ENCODE measurements at places on chromosomes 12 and 14. TPM values are rescaled to one million over a fixed set of nuclear protein-coding genes. Genes with fewer than 3 reads are reported as not detected.

- no peak for DNase-seq
These were observed 78.6 kb upstream of the PLEKHG7 start for GRCh38 chr12:92624236-92624635.

DNA sequence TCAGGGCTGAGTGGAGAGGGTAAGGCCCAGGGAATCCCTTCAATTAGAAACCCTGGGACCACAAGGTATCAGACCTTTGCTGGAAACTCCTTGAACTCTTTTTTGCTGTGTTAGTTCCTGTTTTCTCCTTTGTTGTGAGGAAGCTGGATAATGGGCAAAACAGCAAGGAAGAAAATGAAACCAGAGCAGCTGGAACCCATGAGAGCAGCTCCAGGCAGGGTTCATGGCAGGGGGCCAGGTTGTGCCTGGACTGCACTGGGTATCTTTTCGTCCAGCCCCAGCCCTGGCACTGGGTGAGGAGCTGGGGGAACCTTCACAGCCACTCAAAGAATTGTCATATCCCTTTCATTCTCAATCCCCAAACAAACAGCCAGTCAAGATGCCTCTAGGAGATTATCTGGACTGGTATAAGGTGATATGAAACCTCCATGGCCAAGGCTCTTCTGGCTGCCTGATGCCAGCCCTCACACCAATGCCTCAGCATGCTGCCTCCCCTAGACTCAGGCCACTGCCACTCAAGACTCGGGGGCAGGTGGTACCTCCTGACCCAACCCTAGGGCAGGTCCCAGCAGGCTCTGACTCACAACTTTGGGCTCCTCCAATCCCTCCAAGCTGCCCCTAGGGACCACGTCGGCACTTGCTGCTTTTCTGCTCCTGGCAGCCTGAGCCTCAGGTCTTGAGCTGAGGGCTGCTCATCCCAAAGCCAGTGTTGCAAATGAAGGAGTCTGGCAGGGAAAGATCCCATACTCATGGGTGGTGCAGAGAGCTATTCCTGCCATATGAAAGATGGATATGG lies 16.5 kb downstream of the FAM186B start:
- DNase-seq: no peak

DNA sequence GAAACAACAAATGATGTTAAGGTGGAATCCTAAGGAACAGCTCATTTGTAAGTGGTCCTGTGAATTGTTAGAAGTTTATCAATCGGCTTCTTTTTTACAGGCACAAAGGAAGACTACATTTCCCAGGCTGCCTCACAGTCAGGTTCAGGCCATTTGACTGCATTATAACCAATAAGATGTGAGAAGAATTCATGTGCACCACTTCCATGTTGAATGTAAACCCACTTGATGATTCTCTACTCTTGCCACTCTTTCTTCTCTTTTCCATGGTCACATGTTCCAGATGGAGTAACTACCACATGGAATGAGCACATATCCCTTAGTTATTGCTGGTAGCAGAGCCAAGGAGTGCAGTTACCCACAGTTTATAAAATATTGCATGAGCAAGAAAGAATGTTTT lies 67.1 kb upstream of the GZMB start:
- no peak for DNase-seq

GRCh38 chr12:85820101-85820500 lies 16.1 kb downstream of the RASSF9 start:
- DNase-seq: no peak

DNA sequence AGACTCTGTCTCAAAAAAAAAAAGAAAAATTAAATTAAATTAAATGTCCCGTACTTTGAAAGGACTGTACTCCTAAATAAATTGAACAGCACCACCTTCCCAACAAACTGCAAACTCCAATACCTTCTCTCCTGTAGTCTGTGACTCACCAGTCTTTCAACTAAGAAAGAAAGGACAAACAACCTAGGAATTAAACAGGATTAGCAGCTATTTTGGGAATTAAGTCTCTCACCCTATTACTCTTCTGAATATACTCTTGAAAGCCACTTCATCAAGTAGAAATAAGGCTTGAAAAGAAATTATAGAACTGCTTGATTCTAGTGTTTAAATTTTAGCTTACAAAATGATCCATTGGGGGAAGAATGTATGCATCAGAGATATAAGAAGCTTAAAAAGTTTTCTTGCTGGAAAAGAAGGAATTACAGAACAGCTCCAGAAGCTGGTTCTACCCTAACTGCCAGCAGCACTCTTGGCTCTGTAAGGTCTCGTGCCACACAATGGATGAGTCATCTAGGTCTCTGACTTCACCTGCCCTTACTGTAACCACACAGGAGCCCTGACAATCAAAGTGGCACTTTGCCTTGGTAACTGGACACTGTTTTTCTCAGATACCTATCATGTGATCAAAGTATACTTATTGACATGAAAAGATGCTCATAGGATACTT lies 57.0 kb upstream of the CERS5 start:
- DNase-seq: no peak

DNA sequence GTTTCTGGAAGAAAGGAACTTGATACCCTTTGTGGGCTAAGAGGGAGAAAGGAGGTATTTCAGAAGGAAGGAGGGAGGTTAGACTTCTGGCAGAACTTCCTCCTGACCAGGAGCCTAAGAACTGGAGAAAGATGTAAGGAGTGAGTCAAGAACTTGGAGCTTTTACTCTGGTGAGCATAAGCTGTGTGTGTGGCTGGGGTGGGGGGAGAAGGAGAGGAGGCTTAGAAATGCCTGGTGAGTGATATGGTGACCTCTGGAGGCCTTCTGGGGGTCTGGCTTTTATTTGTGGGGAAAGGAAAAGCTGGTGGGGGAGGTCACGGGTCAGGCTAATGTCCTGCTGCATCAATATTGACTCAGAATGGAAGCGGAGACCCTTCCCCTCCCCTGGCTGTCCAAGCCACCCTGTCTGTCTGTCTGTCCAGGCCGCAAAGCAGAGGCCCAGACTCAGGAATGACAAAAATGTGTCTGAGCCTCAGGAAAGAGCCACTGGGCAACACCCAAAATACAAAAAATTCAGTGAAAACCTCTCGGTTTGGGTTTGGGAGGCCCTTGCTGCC lies 4.8 kb downstream of the LRP1 start:
- no peak for DNase-seq

GRCh38 chr12:12891881-12892355 lies 556 bp downstream of the GPRC5A start:
- DNase-seq: no peak

GRCh38 chr12:51901881-51902280 lies 5.4 kb upstream of the ACVRL1 start:
- DNase-seq: no peak

DNA sequence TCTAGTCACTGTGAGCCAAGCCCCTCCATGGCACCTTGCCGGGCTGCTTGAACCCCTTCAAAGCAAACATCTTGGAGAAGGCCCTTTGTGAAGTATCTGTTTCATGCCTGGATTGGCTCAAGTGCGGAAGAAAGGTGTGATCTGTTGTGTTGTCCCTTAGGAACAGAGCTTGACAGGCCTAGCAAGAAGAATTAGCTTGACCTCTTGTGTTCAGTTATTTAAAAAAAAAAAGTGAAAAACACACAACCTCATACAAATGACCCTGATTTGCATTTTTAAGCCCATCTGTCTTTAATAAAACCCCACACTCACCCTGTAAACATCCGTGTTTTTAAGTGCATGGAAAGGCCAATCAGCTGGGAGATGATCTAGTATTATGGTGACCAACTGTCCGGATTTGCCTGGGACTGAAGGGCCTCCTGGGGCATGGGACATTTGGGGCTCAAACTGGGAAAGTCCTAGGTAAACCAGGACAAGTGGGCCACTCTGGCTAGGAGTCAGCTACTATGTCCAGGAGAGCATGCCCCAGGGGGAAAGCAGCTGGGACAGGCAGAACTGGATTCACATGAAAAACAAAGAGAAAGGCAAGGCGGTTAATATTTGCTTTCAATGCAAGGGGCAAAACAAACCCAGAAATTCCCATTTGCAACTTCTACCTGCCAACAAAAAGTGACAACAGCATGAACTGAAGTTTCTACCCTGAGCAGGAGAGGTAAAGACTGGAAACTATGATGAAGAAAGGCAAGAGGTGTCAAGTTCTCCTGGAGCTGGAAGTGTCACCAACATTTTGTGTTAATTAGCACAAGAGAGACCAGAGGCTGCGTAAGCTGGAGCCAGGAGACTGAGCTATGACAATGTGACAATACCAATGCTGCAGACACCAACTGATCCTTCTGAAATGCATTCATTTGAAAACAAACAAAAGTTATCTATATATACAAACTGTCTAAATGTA lies 78.6 kb downstream of the CLMN start:
- DNase-seq: no peak

Gene SIX1
- total RNA-seq: 6.0 TPM

Gene NEDD8
- total RNA-seq: 109 TPM

Gene SALL2
- 10.0 TPM for total RNA-seq

Gene COQ6
- 33.1 TPM for total RNA-seq

Gene KCNMB4
- 13.8 TPM for total RNA-seq
